ENCODE measurements at places on chromosomes 6 and 20.

DNA sequence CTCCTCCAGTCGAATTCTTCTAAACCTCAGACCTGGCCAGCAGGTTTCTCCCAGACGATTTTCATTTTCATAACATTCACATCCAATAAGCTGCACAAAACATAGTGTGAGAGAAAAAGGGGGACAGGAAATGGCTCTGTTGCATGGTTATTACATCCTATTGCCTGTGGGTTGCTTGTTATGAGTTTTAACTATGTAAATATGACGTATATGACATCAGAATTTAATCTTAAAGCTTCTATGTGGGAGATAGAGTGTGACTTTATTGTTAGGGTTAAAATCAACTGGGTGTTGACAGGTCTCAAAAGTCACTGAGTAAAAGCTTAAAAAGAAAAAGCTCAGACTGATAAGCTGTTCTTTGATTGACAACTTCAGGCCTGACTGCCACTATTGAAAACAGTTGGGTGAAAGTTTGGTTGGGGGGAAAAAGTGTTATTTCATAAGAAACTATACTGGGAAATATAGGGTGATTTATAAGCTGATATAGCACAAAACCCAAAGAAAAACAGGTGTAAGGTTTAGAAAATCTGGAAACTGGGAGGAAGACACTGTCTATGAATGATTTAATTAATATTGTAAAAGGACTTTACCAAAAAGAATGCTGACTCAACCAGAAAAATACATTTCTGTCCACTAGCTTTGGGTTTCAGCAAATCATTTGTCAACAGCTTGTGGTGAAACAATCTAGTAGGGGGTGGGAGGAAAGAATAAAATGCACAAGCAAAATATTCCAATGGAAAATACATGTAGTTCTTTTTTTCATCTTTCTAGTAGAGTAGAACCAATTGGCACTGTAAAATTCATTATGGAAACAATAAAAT is 134.1 kb upstream of the CEP162 start:
- DNase-seq, result no peak

DNA sequence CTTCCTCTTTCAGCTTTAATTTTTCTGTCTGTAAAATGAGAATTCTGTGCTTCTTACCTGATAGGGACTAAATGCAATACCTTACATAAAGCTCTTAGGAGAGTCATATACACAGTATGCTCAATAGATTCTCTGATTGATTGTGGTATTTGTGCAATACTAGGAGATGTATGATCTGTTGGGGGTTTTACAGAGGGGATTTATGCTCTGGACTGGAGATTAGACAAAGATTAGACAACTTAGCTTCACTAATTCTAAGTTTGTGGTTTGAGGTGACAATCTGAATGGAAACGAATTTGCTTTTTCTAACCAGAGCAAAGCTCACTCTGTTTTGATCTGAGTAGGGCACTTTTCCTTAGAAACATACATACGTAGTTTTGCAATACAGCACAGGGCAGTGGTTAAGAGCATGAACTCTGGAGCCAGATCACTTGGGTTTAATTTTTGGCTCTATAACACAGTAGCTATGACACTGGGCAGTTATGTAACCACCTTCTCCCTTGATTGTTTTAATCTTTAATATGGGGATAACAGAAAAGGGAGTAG is 126.2 kb downstream of the RNF144B start:
- no peak for DNase-seq

DNA sequence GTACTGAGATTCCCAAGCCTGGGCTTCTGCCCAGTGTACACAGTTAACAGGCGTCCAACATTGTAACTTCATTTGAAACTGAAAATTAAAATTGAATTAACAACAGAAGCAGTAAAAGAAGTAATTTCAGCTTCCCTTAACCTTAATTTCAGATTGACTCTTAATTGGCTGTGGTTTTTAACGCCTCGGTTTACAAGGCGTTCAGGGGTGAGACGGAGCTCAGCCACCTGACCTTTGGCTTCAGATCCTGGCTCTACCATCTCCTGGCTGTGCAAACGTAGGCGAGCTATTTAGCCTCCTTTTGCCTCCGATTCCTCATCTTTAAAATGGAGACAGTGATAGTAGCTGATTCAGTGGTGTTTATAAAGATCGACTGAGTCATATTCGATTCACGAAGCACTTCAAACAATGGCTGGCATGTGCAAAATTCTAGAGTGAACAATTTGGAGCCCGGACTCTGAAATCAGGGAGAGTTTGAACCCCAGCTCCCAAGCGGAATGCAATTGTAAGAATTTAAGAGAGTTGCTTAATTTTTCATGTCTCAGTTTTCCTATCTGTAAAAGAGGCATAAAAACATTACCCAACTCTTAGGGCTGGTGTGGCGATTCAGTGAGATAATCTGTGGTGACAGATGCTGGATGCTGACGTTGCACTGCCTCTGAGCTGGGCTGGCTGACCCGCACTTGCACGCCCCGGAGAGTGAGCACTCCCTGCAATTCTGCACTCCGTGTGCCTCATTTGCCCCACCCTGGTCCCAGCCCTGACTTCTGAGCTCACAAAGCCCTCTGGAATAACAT is 23.5 kb upstream of the OCSTAMP start:
- DNase-seq, result no peak

GRCh38 chr20:51326201-51326819 is 216.2 kb downstream of the NFATC2 start:
- no peak for DNase-seq

DNA sequence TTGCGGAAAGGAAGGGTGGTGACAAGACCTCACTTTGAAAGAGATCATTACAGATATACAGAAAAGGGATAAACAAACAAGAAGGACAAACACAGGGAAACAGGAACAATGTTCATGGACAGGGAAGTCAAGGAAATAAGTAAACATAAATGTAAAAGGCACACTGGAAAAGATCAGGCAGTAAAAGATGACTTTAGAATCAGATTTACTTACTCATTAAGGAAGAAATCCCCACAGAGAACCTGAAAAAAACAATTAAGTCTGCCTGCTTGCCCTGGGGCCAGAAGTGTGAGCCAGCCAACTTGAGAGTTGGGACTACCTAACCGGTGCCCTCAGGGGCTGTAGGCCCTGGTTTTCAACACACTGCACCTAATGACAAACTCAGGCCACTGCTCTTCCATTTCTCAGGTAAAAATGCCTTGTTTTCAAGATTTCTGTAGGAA is 1.7 kb downstream of the APMAP start:
- DNase-seq, result no peak

DNA sequence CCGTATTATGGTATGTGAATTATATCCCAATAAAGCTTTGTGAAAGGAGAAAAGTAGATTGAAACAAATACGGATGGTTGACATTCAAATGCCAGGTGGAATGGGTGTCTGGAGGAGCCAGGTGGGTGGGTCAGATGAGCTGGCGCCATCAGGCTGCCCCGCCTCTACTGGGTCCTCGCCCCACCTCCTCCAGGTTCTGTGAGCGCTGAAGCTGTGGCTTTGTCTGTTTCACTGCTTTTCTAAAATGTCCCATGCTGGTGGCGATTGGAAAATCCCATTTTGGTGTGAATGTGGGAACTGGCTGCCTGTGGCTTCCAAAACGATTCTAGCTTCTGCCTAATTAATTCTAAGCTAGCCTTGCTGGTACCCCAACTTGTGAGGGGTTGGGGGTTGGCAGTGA is 16.5 kb downstream of the DUSP22 start:
- DNase-seq, result no peak

GRCh38 chr6:131062241-131063027 is 611 bp downstream of the EPB41L2 start:
- no peak for DNase-seq

DNA sequence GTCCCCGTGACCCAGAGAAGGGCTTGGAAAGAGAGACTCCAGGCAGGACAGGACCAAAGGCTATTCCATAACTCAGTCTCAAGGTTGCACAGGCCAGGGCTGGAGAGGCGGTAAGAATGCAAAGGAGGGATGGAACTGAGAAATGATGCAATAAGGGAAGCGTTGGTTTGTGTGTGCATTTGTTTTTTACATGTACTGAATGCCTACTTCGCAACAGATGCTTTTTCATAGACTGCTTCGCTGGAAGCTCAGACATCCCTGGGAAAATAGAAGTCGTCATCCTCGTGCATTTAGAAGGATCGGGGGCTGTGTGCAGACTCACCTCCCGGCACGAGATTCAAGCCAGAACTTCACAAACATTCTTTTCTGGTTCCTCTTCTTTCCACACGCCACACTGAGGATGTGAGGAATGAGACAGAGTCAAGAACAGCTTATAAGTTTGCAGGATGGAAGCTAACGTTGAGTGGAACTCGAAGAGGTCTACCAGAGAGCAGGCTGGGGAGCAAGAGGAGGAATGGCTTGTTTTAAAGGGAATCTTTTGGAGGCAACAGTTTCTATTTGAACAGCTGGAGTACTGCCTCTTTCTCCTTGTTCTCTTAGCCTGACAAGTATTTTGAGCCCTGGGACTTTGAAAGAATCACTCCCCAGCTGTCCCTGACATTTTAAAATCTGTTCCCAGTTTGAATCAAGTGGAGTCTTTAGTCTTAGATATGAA is 19.3 kb upstream of the LY86 start:
- DNase-seq, result peak; percentile 61

- DNase-seq, result no peak
These were observed 20.9 kb downstream of the FARS2 start for GRCh38 chr6:5282191-5282623.

DNA sequence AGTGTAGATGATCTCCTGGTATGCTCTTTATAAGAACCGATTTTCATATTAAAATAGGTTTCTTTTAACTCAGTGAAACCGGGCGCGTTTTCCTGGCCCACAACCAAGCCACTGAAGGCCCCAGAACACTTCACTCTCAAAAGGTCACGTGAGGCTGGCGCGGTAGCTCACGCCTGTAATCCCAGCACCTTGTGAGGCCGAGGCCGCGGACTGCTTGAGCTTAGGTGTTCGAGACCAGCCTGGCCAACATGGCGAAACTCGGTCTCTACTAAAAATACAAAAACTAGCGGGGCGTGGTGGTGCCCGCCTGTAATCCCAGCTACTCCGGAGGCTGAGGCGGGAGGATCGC is 402 bp upstream of the TAF8 start:
- no peak for DNase-seq

DNA sequence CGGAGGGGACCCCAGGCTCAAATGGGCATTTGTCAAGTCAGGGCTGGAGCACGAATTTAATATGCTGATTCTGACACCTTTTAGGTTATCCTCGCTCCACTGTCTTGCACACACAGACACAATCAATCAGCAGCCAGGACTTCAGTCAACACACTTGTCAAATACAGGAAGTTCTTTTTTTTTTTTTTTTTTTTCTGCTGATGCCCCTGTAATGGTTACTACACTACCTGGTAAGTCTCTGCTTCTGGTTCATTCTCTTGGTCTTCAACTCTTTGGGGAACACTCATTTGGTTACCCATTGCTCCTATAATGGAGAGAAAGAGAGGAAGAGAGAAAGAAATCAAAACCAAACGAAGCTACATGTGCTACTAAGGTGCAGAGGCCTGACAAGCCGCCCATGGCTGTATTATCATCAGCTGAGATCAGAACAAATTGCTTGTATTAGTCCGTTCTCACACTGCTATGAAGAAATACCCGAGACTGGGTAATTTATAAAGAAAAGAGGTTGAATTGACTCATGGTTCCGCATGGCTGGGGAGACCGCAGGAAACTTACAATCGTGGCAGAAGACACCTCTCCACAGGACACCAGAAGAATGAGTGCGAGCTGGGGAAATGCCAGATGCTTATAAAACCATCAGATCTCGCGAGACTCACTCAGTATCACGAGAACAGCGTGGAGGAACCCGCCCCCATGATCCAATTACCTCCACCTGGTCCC is 11.8 kb downstream of the BCAS1 start:
- DNase-seq, result no peak

- DNase-seq, result no peak
These were observed 9.9 kb downstream of the TBCC start for GRCh38 chr6:42735976-42736375.

DNA sequence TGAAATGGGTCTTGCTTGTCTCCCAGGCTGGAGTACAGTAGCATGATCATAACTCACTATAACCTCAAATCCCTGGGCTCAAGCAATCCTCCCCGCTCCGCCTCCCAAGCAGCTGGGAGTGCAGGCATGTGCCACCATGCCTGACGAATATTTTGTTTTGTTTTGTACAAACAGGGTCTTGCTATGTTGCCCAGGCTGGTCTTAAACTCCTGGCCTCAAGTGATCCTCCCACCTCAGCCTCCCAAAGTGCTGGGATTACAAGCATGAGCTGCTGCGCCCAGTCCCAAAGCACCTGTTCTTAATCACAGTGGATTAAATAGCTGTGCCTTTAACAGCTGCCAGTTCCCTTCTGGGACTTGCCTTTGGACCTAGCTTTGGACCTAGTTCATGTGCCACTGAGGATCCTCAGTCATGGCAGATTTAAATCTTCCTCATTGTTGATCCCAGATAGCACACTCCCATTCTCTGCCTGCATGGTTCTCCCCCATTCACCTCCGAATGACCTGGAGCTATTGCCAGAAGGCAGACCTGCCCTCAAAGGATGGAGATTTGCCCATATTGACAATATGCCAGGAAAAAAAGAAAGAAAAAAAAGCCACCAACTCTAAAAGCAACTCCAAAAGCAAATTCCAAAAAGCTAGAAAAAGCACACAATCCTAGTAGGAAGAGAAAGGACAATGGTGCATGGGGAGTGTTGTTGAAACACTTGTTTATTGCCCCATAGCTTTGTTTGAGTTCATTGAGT is 10.6 kb downstream of the POFUT1 start:
- DNase-seq, result no peak

- DNase-seq, result no peak
These were observed 47.3 kb upstream of the FYN start for GRCh38 chr6:111920578-111920977.

DNA sequence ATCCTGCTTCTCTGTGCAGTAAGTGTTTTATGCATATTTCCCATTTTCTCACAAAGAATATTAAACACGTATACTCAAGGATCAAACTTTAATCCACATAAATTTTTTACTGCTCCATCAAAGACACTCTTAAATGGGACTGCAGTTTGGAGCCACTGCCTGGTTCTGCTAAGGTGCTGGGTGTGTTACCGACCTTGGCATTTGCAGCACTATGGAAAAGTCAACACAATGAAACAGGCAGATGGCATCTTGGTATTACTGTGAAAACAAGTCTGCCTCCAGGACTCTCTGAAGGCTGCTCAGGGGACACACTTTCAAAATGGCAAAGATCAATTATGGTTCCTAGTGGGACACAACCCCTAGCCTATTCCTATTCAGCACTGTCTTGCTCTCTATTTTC is 17.3 kb upstream of the HLA-G start:
- no peak for DNase-seq

DNA sequence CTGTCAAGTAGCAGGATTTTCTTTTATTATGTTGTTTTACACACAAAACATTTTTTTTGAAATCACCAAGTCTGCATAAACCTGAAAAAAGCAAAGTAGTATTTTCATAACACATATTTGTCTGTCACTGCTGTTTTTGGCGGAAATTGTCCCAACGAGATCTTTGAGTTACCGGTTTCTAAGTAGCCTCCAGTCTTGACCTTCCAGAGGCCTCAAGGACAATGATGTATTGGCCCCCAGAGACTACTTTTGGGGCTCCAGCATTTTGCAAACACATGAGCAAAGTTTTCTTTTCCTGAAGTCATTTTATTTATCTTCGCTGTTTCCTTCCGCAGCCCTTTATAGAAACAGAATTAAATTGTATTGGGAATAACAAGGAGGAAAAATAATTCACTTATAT is 862.6 kb downstream of the KIF16B start:
- no peak for DNase-seq
